ENCODE measurements at places on chromosomes 11 and 22.

GRCh38 chr11:61599968-61600710 lies 19.3 kb upstream of the SYT7 start:
- DNase-seq: no peak

DNA sequence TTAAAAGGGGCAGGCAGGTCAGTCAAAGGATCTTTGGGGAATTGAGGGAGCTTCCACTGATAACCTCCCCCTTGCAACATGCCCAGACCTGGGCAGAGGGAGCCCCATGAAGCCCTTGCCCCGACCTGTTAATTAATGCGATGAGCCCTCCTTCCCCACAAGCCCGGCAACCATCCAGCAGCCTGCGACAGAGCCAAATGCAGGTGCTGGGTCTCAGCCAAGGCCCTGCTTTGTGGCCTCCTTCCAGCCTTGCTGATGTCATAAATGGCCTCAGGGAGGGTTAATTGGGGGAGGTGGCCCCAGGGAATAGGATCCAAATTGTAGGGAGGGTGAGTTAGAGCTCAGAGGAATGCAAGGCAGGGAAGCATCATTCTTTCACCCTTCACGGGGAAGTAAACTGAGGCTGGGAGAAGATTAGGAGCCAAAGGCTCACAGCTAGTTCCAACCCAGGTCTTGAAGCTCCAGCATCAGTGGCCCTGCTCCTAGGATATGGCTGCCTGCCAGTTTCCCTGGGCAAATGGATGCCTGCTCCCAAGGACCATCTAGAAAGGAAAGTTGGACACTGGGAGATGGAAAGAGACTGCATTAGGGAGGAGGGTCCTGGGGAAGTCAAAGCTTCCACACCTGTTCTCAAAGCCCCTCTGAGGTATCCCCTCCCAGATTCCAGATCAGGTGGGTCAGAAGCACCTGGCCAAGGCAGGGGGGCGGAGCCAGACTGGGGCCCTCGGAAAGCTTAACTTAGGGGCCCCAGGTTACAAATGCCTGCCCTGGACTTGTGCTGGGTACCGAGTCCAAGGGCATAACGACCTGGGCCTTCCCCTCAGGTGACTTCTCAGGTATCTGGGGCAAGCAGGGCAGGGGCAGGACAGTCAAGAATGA lies 34.1 kb downstream of the LMO1 start:
- no peak for DNase-seq

DNA sequence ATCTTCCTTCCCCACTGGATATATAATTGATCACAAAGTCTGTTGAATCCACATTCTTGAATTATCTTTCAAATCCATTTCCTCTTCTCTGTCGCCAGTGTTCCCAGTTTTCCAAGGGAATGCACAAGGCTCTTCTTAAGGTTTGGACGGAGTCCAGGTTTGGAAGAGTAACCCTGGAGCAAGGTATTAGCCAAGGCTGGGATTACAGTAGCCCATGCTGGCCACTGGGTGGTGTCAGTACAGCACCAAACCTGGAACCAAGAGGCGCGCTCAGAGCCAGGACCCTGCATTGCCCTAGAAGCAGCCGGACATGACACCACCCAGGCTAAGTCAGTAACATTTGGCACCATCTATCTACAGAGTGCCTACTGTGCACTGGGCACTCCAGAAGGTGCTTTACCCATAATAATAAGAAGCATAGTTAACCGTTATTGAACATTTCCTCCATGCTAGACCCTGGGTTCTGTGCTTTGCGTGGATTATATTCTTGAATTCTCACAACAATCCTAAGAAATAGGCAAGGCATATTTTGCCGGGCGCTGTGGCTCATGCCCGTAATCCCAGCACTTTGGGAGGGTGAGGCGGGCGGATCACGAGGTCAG lies 48.0 kb upstream of the CLPB start:
- DNase-seq: peak; percentile 90

GRCh38 chr22:20885557-20886323 lies 26.9 kb downstream of the SNAP29 start:
- peak; percentile 98 for DNase-seq

DNA sequence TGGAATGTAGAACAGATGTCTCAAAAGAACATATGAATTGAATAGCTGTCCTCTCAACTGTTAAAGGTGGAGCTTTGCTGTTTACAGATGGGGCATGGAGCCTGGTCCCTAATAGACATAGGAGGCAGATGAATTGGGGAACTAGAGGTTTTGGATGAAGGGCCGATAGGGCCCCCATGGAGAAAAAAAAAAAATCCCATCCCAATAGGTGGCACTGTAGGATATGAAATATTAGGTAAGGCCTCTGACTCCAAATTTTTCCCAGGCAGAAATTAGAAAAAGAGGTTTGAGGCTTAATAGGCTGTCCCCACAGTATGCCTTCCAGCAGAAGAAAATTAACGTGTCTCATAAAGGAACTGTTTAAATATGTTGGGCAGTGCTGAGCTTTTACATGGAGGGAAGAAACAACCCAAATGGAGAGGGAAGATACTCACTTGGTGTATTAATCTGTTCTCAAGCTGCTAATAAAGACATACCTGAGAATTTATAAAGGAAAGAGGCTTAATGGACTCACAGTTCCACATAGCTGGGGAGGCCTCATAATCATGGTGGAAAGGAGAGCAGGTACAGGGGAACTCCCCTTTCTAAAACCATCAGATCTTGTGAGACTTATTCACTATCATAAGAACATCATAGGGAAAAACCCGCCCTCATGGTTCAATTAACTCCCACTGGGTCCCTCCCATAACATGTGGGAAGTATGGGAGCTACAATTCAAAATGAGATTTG lies 30.1 kb upstream of the TMEM45B start:
- DNase-seq: no peak
